ENCODE measurements at places on chromosomes 5 and 9. TPM values are rescaled to one million over a fixed set of nuclear protein-coding genes. Genes with fewer than 3 reads are reported as not detected.

Gene SURF2
- total RNA-seq, result 51.3 TPM

Gene PCDHGB1
- 1.1 TPM for total RNA-seq

Gene RLN1
- total RNA-seq, result not detected

Gene PCDHA4
- not detected for total RNA-seq

Gene LHX6
- total RNA-seq, result 0.98 TPM

Gene MYOZ3
- not detected for total RNA-seq

Gene ASB6
- 16.3 TPM for total RNA-seq

Gene GPR150
- total RNA-seq, result not detected

Gene ITGA2
- 5.0 TPM for total RNA-seq

Gene CDH6
- total RNA-seq, result not detected

Gene KIF20A
- 35.2 TPM for total RNA-seq

Gene DBH
- not detected for total RNA-seq

Gene ELOVL7
- 2.0 TPM for total RNA-seq

DNA sequence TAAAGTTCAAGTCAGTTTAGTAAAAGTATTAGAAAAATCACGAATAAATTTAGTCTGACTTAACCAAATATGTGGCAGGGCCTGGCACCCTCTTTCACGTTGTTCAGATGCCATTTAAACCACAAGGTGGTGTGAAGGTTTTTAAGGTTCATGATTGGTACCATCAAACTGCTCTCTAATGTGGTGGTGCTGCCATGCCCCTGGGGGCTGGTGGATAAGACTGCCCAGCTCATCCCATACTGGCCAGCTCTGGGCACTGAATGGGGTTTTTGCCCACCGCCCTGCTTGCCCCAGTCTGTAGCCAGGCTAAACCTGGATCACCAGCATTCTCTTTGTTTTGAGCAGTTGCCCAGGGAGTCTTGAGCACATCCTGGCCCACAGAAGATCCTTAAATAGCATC is 159.3 kb downstream of the GABBR2 start:
- no peak for DNase-seq

DNA sequence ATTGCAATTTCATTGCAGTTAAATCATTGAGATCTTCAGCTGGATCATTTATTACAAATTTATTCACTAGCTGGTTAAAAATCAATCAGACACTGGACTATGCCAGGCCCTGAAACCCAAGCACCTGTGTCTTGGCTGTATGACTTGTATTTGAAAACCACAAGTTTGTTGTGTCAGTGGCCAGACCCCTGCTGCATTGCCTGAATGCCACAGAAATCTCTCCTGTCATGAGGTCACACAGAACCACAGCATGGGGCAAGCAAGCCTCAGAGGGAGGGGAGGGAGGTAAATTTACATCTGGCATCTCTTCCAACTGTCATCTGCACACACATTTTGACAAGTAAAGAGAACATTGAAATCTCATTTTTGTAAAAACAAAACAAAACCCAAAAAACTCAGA is 90.0 kb downstream of the ARRDC3 start:
- DNase-seq, result no peak

DNA sequence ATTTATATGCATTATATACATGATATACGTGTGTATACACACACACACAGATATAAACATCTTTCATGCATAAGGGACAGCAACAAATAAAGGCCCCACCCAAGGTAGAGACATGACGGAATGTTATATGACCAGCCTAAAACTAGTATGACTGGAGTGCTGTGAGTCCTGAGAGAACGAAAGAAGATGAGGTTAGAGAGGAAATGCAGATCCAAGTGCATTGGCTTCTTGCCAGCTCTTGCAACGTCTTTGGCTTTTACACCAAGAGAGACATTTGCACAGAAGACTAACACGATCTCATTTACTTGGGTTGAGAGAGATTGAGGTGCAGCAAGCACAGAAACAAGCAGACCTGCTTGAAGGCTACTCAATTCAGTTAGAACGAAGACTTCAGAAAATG is 23.0 kb downstream of the CDH10 start:
- DNase-seq, result peak; percentile 68

- no peak for DNase-seq
These were observed 132.5 kb downstream of the GABRB2 start for GRCh38 chr5:161414037-161414436.

DNA sequence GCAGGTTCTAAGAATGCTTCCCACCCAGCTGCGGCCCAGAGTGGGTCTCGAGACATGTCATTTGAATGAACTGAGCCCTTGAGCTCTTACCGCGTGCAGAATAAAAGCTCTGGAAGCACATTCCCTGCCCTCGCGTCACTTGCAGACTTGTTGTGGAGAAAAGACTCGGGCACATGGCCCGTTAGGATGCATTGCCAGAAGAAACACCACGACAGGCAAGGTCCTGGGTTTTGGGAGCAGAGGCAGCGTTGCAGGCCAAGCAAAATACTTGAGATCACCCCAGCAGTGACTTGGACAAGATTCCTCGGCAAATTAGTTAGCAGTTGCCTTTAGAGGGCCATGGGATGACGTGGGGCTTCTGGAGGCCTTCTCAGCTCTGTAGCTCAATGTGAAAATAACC is 170.8 kb upstream of the MSX2 start:
- DNase-seq, result no peak

DNA sequence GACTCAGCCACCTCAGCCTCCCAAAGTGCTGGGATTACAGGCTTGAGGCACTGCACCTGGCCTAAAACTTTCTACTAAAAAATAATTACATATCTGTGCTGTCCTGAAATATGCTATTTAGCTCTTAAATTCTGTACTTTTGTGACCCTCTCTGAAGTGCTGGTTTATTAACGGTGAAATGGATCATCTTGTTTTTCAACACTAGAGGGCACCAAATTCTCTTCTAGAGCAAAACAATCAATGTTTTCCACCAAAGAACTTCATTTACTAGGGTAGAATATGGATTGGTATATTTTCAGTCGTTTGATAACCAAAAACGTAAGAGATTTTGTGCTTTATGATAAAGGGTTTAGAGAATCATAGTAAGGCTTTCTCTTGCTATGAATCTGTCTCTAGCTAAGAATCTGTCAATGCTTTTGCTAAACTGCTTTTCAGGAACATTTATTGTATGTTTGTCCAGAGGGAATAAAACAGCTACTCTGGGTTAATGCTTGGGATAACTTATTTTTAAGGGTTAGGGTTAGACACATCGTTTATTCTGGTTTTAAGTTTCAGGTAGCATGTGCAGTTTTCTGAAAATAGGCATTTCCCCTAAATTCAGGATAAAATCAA is 63.6 kb downstream of the RNF180 start:
- peak; percentile 28 for DNase-seq

DNA sequence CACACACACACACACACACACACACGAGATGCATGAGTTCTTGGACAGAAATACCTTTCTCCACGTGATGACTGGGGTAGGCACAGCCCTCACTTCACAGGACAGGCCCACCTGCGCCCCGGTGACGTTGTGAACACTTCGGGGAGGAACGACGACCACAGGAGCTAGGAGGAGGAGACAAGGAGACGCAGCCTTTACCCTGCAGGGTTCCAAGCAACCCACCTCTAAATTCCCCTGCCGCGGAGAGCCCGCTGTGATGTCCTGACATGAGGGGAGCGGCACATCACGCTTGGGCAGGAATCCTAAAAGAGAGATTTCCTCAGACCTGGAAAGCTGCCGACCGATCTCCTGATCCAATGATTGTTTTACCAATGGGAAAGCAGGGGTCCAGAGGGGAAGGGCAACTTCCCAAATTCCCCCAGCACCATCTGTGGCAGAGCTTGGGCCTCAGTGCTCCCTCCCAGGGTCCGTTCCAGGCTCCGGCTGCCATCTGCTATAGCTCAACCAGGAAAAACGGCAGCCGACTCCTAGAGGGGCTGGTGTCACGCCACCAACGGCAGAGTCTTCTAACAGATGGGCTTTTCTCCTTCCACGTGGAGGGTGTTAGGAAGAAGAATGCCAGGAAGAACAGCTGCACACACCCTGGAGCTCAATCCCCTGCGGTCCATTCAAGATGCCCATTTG is 10.1 kb downstream of the IGFBPL1 start:
- no peak for DNase-seq

DNA sequence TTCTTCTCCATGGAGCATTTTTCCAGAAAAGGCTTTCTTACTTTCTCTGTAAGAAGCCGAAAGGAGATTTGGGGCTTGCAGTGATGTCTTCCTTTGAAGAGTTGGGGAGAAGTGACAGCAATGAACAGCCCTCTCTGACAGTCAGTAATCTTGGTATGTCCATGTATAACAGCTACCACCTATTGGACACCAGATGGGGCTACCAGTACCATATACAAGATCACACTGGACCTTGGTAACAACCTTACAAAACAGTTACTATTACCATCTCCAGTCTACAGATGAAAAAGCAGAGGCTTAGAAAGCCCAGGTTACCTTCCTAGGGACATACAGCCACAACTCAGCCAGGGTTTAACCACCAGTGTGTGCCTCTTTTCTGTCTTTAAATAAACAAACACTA is 272.7 kb upstream of the TRPC7 start:
- no peak for DNase-seq

- DNase-seq, result no peak
These were observed 2.7 kb downstream of the NXNL2 start for GRCh38 chr9:88537761-88538091.

GRCh38 chr9:104568868-104569267 is at the start of gene OR13C8:
OR13C8 (plus strand) TSS chr9:104569168; CDS start chr9:104569168, 0 bp downstream.
- no peak for DNase-seq

DNA sequence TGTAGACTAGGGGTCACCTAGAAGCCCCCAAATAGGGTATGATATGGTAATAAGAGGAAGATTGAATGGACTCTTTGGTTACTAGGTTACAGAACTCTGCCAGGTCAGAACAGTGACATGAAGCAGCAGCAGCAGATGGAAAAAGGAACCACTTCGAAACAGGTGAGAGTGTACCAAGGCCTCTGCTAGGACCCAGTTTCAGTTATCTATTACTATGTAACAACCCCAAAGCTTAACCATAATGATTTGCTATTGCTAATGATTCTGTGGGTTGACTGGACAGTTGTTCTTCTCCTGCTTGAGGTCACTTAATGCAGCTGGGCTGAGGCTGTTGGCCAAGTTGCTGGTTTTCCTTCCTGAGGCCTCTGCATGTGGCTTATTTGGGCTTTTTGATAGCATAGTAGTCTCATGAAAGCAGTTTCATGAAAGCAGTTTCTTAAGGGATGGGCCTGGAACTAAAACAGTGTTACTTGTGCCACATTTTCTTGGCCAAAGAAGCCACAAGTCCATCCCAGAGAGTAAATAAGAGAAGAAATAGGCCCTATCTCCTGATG is 17.6 kb downstream of the C9orf43 start:
- DNase-seq, result no peak

GRCh38 chr5:150408231-150408943 is 4.3 kb downstream of the CD74 start:
- DNase-seq, result no peak

- no peak for DNase-seq
These were observed 68.4 kb upstream of the SMARCA2 start for GRCh38 chr9:1946526-1947283.

DNA sequence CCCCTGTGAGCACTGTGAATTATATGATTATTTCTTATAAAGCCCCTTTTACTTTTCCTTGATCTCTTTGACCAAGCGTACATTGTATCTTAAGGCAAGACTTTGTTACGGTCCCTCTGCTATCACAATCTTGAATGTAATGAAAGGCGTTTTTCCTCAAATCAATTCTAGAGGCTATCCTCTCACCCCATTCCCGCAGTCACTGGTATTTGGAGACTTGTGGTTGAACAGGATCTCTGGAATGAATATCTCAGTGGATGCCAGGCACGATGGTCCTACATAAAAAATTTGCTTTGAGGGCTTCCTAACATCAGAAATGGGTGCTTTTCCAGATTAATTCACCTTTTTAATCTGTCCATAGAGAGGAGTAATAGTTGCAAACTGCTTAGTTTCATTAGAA is 151.4 kb upstream of the PAPPA start:
- DNase-seq, result no peak

GRCh38 chr5:139167952-139168720 is 30.0 kb downstream of the SIL1 start:
- no peak for DNase-seq

- DNase-seq, result no peak
These were observed 16.0 kb upstream of the PTPDC1 start for GRCh38 chr9:94068257-94068656.

- no peak for DNase-seq
These were observed 88.2 kb downstream of the FRMD3 start for GRCh38 chr9:83449983-83450382.

GRCh38 chr5:96336351-96336985 is 96.6 kb downstream of the PCSK1 start:
- peak; percentile 83 for DNase-seq

GRCh38 chr9:36136272-36136893 is at the start of gene GLIPR2:
GLIPR2 (plus strand) TSS chr9:36136733; CDS start chr9:36136779, 46 bp downstream.
- peak; percentile 43 for DNase-seq

- DNase-seq, result no peak
These were observed 232.6 kb downstream of the BNC2 start for GRCh38 chr9:16637911-16638310.

DNA sequence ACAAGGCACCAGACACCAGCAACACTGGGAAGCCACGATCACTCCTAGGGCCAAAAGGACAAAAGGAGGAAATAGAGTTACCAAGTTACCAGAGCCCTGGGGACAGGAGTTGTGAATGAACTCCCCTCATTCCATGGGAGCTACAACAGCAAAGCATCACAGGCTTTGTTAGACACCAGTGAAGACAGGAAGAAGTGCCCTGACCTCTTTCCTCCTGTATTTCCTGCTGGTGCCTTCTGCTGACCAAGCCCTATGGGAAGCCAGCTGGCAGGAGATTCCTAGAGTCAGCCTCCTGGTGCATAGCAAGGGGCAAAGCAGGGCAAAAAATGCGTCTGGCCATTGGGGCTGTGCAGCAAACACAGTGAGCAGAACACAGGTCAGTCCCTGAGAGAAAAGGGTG is 374.7 kb downstream of the ZSWIM6 start:
- DNase-seq, result no peak

- DNase-seq, result no peak
These were observed 1.4 kb upstream of the GDNF start for GRCh38 chr5:37841203-37841602.

DNA sequence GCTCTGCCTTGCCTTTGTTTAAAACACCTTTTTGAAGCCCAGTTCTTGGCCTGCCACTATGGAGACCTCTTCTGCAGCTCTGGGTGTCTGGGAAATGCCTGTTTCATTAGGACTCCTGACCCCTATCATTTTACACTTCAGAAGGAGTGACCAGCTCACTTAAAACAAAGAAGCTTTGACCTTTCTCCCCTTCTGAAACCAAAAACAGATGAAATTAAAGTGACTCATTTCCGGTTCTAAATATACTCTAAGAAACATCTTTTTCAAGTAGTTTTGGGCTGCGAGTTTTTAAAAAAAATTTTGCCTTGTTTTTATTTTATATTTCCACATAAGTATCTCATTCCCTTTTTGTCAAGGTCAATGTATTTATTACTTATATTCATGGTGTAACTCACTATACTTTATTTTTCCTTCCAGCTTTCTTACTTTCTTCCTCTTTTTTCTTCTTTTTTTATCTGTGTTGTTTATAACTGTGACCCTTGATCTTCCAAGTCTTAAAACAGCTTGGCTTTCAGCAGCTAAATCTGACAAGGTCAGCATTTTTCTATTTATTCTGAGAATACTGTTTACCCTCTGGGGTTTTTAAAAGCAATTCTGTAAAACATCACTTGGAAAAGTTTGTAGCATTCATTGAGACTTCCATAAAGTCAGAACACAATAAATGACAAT is 672.9 kb downstream of the NR2F1-AS1 start:
- no peak for DNase-seq

GRCh38 chr5:38433160-38433861 is 123.1 kb downstream of the LIFR start:
- DNase-seq, result no peak

GRCh38 chr9:69496846-69497450 is 171.9 kb downstream of the ENTREP1 start:
- DNase-seq, result no peak

GRCh38 chr5:159453209-159453608 is 122.9 kb upstream of the IL12B start:
- DNase-seq, result no peak

Measured in NCI-H460 (cell line).